ENCODE measurements at places on chromosomes 3 and 15.

DNA sequence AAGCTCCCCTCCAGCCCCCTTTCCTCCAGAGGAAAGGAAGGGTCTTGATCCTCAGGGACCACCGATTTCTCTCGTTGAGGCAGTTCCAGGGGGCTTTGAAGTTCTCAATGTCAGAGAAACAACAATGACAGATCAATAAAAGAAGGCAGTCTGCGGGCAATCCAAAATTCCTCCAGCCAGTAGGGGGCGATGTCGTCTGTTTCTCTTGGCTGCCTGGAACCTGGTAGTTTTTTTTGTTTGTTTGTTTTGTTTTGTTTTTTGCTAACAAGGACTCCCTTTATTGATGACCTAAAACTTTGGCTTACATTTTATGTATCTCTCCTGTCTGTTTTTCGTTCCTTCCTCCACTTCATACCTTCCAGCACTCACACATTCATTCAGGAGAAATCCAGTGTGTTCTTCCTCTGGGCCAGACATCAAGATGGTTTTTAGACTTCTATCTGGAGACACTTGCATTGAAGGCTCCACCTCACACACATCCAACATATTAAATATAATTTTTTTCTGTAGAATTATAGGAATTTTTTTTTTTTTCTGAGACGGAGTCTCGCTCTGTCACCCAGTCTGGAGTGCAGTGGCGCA is 276.6 kb downstream of the RPLP1 start:
- DNase-seq: peak; percentile 5

GRCh38 chr3:18126772-18127171 is 298.4 kb downstream of the SATB1 start:
- DNase-seq: no peak

- no peak for DNase-seq
Observed at GRCh38 chr3:109977897-109978296, 640.6 kb upstream of the DPPA4 start.

GRCh38 chr3:170959457-170959856 is 51.0 kb upstream of the EIF5A2 start:
- DNase-seq: no peak

- peak; percentile 53 for DNase-seq
Observed at GRCh38 chr15:90869601-90870353, 1.4 kb downstream of the FURIN start.

GRCh38 chr3:72113564-72113963 is 328.6 kb upstream of the PROK2 start:
- no peak for DNase-seq

DNA sequence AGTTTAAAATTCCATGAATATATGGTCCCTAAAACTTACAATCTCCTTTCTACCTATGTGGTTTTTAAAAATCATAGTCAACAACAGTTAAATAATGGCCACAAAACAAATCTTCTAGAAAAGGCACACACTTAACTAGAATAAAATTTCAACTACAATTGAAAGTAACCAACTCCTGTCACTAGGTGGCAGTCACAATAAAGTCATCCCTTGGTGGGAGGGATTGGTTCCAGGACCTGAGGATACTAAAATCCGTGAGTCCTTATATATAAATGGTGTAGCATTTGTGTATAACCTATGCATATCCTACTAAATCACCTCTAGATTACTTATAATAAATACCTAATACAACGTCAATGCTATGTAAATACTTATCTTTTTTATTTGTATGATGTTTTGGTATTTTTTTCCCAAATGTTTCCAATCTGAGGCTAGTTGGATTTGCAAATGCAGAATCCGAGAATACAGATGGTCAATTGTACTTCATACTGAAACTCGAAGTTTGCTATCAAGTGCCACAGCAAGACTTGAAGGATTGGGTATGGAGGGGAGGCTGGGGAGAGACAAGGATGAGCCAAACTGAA is 172.6 kb downstream of the FMN1 start:
- DNase-seq: peak; percentile 37

DNA sequence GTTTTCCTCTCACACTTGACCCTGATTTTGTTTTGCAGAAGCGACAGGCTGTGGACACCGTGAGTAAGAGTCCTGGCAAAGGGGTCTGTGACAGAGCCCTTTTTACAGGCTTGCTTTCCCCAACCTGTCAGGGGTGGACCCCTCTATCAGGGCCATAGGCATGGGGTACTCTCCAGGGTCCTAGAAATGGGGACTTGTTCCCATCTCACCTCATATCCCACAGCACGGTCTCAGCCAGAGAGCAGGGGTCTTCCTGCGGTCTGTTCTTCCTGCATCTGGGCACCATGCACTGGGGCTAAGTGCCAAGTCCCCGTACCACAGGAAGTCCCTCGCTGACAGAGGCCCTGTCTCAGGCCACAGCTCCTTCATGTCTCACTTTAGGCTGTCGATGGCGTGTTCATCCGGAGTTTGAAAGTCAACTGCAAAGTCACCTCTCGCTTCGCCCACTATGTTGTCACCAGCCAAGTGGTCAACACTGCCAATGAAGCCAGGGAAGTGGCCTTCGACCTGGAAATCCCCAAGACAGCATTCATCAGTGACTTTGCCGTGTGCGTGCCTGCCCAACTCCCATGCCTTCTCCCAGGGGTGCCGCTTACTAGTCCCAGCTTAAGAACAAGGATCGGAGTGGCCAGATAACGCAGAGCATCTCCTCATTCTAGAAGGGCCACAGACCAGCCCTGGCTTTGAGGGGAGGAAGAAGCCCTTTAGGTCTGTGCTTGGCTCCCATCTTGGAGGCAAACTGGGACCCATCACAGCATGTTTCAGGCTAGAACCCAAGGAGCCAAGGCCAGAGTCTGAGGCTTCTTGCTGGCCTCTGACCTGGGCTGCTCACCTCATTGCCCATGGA is 783 bp downstream of the ITIH1 start:
- no peak for DNase-seq

GRCh38 chr3:143165211-143165610 is 45.6 kb downstream of the CHST2 start:
- no peak for DNase-seq

Measured in AML-193 (cell line).